ENCODE measurements at places on chromosomes 2 and 18. TPM values are rescaled to one million over a fixed set of nuclear protein-coding genes. Genes with fewer than 3 reads are reported as not detected.

The VAMP5 gene
- 49.7 TPM for total RNA-seq

The MAPRE2 gene
- total RNA-seq = 46.4 TPM

The DSEL gene
- total RNA-seq = 0.12 TPM

The FSHR gene
- not detected for total RNA-seq

The KATNAL2 gene
- 0.69 TPM for total RNA-seq

The IL36A gene
- total RNA-seq = not detected

The PSD4 gene
- 170 TPM for total RNA-seq

The EVX2 gene
- not detected for total RNA-seq

The ITPRIPL1 gene
- total RNA-seq = 30.2 TPM

The REG3A gene
- total RNA-seq = not detected

The LINC00305 gene
- not detected for total RNA-seq

The CDK15 gene
- total RNA-seq = not detected

The AQP12B gene
- total RNA-seq = not detected

Measured in activated CD4-positive, alpha-beta memory T cell treated with anti-CD3 and anti-CD28 coated beads for 36 hours (primary cell).